ENCODE measurements at places on chromosomes 16 and 17.
A peak's percentile ranks its signal among the peaks of the same experiment; 100 is the strongest.

DNA sequence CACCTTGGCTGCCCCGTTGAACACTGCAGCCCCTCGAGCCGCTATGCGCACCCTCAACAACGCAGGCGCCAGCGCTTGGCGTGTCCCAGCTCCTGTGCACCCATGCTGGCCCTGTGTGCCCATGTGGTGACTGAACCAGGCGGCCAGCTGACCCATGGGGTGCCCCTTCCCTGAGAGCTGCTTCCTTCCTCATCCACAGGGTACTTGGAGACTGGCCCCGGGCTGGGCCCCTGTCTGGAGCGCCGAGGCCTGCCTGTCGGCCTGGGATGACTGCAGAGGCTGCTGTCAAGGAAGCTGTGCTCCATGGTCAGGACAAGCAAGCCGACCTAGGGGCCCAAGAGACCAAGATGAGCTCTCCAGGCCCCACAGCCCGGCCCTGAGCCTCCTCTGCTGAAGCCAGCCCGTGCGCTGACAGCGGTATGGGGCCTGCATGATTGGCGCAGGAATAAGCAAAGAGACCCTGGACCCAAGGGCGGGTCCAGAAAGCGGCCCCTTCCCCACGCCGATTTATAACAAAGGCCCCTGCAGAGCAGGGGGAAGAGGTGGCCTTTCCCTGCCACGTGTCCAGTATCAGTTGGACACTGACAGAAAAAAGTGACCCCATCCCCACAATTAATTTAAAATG is 21.6 kb upstream of the BAHCC1 start:
- H3K4me1 ChIP-seq: no peaks in the 10 kb centered on the region
- no peak overlapping the region for H3K27ac ChIP-seq
- no peaks in the 10 kb centered on the region for H3K36me3 ChIP-seq
- H3K27me3 ChIP-seq: peaks cover 3% of the 10 kb centered on the region
- DNase-seq: no peak
- no peak overlapping the region for H3K4me3 ChIP-seq

GRCh38 chr16:78461087-78461486 is 361.6 kb downstream of the WWOX start:
- no peaks in the 10 kb centered on the region for H3K4me1 ChIP-seq
- H3K4me3 ChIP-seq: no peak overlapping the region
- no peak for DNase-seq
- no peaks in the 10 kb centered on the region for H3K36me3 ChIP-seq

GRCh38 chr16:68385371-68385770 is 62.9 kb downstream of the SMPD3 start:
- no peaks in the 10 kb centered on the region for H3K27me3 ChIP-seq
- DNase-seq: no peak
- H3K4me1 ChIP-seq: no peaks in the 10 kb centered on the region
- H3K36me3 ChIP-seq: no peaks in the 10 kb centered on the region

GRCh38 chr16:86216591-86216990 is 293.7 kb upstream of the FOXF1 start:
- H3K4me3 ChIP-seq: no peak overlapping the region
- no peaks in the 10 kb centered on the region for H3K4me1 ChIP-seq
- H3K27me3 ChIP-seq: no peaks in the 10 kb centered on the region
- no peaks in the 10 kb centered on the region for H3K36me3 ChIP-seq
- DNase-seq: no peak

GRCh38 chr17:55812323-55812722 is 61.5 kb downstream of the PCTP start:
- DNase-seq: no peak
- no peaks in the 10 kb centered on the region for H3K4me1 ChIP-seq
- H3K4me3 ChIP-seq: no peak overlapping the region

DNA sequence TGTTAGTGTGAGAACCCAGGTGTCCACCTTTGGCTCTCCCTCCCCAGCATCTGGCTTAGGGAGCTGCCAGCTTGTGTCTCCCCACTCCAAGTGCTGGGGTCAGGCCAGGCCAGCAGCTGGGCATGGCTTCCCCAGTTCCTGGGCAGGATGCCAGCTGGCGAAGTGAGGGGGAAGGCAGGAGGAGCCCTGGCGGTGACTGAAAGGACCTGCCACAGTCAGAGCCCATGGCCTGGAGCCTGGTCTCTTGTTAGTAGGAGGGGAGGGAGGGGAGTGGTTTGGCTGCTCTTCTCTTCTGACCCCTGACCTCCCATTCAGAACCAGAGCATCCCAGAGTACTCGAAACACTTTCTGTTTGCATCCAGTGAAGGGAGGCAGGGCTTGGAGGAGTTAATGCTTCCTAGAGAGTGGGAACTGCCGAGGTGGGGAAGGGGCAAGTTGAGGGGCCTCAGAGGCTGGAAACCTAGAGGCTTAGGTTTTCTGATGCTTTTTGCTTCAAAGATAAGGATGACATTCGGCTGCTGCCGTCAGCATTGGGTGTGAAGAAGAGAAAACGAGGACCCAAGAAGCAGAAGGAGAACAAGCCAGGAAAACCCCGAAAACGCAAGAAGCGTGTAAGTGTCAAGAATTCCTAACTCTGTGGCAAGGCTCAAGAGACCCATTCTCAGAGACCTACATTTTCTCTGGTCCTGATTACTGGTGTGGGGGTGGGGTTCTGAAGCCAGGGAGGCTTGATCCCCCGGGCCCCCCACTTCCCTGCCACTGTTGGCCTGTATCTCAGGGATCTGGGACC is 772 bp downstream of the CHD3 start:
- DNase-seq: peak; percentile 35
- H3K36me3 ChIP-seq: peaks cover 26% of the 10 kb centered on the region
- no peaks in the 10 kb centered on the region for H3K27me3 ChIP-seq
- H3K4me1 ChIP-seq: peaks cover 20% of the 10 kb centered on the region

- H3K36me3 ChIP-seq: no peaks in the 10 kb centered on the region
- peaks cover 15% of the 10 kb centered on the region for H3K4me1 ChIP-seq
These were observed 454 bp downstream of the CCDC40 start for GRCh38 chr17:80036715-80037477.

DNA sequence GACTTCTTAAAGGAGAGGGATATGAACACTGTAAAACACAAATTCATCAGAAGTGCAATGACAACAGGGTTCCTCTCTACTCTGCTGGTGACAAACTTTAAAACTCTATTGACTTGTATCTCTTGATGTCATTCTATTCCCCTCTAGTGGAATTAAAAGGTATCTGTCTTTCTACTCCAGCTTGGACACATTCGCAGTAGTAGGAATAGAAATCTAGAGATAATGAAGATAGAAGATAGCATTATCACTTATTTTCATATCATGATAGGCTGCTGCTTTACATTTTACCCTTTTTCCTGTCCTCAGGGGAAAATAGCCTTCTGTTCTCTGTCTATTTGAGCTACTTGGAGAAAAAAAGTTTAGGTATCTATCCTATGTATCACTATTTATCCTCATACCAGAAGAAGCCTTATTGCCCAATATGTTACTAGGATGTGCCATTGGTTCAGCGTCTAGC is 209.6 kb upstream of the CACNG5 start:
- no peak overlapping the region for H3K27ac ChIP-seq
- no peak overlapping the region for H3K4me3 ChIP-seq
- H3K27me3 ChIP-seq: no peaks in the 10 kb centered on the region
- H3K36me3 ChIP-seq: no peaks in the 10 kb centered on the region

DNA sequence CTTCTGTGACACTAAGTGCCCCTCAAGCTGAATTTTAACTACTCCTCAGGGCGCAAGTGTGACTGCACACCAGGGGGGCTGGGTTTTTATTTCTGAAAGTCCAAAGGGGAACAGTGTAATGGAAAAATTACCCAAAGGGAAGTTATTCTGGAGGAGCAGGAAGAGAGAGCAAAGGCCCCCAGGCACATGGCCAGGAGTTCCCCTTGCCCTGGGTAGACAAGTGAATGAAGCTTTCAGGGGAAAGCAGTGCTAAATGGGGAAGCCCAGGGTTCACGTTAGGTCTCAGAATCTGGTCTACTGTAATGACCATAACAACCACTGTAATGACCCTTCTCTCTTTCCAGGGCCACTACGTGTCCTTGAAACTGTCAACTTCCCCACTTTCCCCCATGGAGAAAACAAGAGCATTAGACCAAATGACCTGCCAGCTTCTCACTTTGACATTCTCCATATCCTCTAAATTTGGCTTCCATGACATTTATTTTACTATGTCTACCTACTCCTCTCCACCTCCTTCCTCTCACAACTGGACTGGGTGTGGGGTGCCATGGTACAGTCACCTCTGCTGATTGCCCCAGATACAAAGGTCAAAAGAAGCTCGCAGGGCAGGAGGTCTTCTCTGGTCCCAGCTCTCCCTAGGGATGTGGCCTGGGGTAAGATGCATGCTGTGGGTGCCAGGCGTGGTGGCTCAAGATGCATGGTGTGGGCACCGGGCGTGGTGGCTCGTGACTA is 34.1 kb upstream of the MMP2 start:
- H3K4me1 ChIP-seq: no peaks in the 10 kb centered on the region
- H3K36me3 ChIP-seq: no peaks in the 10 kb centered on the region
- H3K4me3 ChIP-seq: no peak overlapping the region
- DNase-seq: no peak
- H3K27me3 ChIP-seq: no peaks in the 10 kb centered on the region

DNA sequence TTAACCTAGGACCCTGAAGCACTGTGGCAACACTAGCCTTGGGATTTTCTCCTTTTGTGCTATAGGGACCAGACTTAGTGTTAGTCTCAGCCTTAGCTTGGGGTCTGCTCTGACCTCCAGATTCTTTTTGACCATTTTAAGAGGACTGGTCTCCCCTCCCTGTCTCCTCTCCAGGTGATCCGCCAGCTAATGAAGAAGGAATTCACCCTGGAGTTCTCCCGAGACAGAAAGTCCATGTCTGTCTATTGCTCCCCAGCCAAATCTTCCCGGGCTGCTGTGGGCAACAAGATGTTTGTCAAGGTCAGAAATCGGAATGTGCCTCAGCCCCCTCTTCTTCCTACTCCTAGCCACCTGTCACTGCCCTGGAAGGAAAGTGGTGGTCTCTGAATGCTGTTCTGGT is 19.5 kb downstream of the ATP2A1 start:
- H3K27ac ChIP-seq: no peak overlapping the region
- no peaks in the 10 kb centered on the region for H3K36me3 ChIP-seq

- no peaks in the 10 kb centered on the region for H3K4me1 ChIP-seq
- no peaks in the 10 kb centered on the region for H3K27me3 ChIP-seq
- H3K36me3 ChIP-seq: no peaks in the 10 kb centered on the region
- DNase-seq: peak; percentile 9
- no peak overlapping the region for H3K4me3 ChIP-seq
These were observed 31.2 kb downstream of the TMEM238L start for GRCh38 chr17:10772425-10773380.

DNA sequence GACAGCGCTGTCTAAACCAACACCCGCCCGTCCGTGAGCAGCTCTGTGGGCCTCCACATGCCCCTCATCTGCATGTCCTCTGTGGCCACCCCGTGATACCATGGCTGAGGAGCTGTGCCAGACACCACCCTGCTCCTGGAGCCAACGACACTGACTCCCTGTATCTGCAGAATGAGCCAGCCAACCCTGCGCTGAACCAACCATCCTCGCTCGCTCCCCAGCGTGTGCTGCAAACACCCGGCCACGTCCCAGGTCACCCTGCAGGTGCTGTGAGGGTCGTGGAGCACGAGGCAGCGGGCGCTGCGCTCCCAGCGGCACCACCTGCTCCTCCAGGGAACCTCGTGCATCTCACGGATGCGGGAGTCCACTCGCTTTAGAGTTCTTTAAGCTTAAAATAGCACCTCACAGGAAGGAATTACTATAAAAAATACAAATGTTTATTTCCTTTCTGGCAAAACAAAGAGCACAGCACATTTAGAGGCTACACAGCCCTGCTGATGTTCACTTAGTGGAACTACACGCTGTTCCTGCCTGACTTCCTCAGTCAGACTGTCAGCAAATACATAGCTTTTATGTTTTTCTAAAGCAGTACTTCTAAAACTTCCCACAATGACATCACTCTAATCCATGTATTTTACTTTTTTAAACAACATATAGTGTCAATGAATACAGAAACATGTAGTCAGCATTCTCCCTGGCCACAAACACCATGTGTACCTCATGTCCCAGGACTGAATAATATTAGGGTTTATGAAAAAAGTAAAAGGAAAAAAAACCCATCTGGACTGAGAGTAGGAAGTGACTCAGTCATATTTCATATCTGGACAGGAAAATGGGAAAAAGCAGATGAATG is 43.5 kb downstream of the MAP1LC3B start:
- H3K36me3 ChIP-seq: peaks cover 7% of the 10 kb centered on the region
- H3K27me3 ChIP-seq: no peaks in the 10 kb centered on the region
- no peak overlapping the region for H3K4me3 ChIP-seq
- no peak overlapping the region for H3K27ac ChIP-seq
- DNase-seq: no peak

- H3K36me3 ChIP-seq: peaks cover 49% of the 10 kb centered on the region
These were observed 68.7 kb downstream of the N4BP1 start for GRCh38 chr16:48541108-48541786.

DNA sequence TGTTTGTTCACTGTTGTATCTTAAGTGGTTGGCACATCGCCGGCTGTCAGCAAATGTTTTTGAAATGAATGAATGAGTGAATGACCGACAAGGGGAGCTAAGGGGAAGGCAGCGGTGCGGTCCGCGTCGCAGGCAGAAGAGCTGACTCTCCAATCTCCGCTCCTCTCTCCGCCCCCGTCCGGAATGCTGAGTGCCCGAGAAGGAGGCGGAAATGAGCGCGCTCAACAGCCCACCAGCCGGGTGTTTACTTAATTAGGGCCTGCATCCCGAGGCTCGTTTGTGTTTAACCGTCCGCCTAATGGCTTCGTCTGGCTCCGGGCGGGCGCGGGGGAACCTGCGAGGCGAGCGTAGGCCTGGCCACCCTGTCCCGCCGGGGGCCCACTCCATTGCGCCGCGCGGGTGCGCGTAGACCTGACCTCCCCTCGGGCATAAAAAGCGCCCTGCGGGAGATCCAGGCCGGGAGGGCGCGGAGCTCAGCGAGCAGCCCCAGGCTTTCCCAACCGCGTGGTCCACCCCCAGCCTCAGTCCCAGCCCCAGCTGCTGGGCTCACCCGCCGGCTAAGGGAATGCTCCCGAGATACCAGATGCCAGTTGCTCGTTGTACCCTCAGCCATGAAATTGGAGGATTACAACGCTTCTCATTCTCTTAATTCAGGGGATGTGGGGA is 2.5 kb upstream of the CDH3 start:
- H3K4me1 ChIP-seq: peaks cover 18% of the 10 kb centered on the region
- no peak for DNase-seq
- H3K27me3 ChIP-seq: peaks cover 37% of the 10 kb centered on the region
- H3K27ac ChIP-seq: no peak overlapping the region

DNA sequence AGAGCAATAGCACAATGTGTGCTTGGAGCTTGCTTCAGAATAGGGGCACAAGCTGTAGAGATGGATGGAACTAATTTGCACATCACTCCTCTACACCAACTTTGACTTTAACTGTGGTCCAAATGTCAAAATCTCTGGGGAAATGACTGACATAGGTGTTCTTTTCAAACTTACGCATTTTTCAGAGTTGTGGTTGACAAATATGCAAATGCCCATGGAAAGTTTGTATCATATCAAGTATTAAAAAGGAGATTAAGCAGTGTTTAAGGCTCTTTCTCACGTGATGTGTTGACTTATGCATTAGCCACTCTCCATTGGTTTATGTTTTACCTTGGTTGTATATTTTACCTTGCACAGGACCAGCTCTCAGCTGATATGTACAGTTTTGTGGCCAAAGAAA is 77.1 kb downstream of the ELAC2 start:
- H3K27ac ChIP-seq: no peak overlapping the region
- H3K4me1 ChIP-seq: no peaks in the 10 kb centered on the region
- no peaks in the 10 kb centered on the region for H3K36me3 ChIP-seq
- H3K27me3 ChIP-seq: no peaks in the 10 kb centered on the region
- H3K4me3 ChIP-seq: no peak overlapping the region

All from effector memory CD4-positive, alpha-beta T cell (primary cell).